ENCODE measurements at places on chromosomes 7 and 10.

DNA sequence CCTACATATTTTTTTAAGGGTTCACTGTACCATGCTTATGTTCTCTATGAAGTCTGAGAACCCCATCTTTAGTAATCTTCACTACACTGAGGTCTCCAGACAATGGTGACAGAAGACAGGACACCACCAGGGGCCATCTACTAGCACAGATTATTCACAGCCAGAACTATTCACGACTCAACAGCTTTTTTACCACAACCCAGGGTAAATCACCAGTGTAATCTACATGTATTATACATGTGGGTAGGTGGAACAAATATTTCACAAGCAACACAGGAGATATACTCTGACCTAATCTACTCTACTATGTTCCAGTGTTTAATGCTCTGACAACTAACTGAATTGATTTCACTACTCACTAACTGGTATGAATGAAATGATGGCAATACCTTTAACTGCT, 136.1 kb downstream of the ELMO1 start:
- no peak for DNase-seq

- DNase-seq, result no peak
Measured at GRCh38 chr7:38675494-38676106, 44.4 kb upstream of the AMPH start.

GRCh38 chr7:12827920-12828319, 140.5 kb downstream of the ARL4A start:
- DNase-seq, result no peak

- peak; percentile 73 for DNase-seq
Measured at GRCh38 chr10:110460111-110460809, 37.4 kb upstream of the DUSP5 start.

- DNase-seq, result no peak
Measured at GRCh38 chr10:78774614-78774998, 294.2 kb upstream of the ZMIZ1 start.

- no peak for DNase-seq
Measured at GRCh38 chr10:127892743-127893142, at the start of gene CLRN3. Gene CLRN3, minus strand, starts transcription at chr10:127892941. Its CDS starts 157 bp downstream, at chr10:127892784.

- no peak for DNase-seq
Measured at GRCh38 chr10:72267381-72267780, 6.3 kb upstream of the DDIT4 start.

GRCh38 chr10:103839519-103839871, 15.9 kb downstream of the SH3PXD2A start:
- no peak for DNase-seq

DNA sequence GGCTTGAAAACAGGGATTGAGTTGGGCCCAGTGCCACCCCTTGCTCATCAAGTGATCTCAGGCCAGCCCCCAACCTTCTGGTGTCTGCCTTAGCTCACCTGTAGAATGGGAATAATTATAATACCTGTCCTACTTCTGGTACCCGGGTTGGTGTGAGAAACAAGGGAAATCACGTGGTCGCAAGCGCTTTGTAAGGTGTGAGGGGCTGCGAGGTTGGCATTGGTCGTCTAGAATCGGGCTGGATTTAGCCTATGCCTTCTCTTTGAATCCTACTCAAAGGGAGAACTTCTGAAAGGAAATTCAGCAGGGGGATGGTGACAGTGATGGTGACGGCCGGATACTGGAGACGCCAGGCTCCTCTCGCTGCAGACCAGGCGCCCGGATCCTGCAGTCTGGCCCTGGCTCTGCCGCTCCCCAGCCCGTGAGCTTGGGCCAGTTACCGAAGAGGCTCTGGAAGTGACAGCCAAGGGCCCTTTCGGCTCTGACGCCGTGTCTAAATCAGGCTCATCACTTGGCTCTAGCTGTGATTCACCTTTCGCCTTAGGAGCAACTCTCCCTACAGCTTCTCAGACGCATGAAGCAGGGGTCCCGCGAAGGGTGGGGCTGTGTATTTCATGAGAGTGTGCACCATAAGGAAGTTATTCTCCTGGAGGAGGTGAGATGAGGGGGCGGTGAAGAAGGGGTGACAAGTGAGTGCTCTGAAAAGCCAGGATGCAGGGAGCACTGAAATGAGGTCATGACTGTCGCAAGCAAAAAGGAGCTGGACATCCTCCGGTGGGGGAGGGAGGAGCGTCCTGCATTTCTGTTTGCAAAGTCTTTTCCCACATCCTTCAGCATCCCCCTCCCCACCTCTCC, 4.0 kb upstream of the CREB5 start:
- DNase-seq, result no peak

GRCh38 chr10:70119623-70120022, 13.0 kb downstream of the AIFM2 start:
- no peak for DNase-seq

GRCh38 chr7:63899691-63900393, 98.8 kb upstream of the ZNF722 start:
- DNase-seq, result no peak

GRCh38 chr10:80172896-80173295, 32.4 kb downstream of the ANXA11 start:
- no peak for DNase-seq

DNA sequence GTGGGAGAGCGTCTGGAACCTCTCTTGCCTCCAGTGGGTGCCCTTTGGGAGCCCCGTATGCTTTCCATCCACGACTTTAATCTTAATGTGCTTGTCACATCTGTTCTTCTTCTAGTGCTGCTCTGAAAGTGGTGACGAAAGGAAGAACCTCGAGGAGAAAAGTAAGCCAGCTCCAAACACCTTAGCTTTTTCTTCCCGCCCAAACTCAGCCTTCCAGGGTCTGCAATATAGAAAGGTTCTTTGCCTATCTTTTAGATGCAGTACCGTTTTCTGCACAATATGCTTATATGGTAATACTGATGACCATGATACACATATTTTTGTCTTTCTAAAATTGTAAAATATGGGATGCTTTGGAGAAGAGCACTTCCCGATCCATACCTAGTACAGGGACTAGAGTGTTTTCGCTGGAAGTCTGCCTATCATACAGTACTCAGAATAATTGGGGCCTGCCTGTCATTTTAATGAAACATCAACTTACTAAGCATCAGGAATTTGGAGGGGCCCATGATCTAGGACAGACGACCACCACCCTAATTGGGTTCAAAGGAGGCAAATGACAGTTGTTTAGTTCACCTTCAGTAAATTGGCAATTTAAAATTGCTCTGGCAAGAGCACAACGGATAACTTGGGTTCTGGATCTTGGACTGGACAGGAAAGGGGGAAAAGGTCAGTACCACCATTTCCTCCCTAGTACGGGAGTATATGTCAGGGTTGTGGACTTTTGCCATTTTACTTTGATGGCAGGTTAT, 884 bp downstream of the RINT1 start:
- no peak for DNase-seq

DNA sequence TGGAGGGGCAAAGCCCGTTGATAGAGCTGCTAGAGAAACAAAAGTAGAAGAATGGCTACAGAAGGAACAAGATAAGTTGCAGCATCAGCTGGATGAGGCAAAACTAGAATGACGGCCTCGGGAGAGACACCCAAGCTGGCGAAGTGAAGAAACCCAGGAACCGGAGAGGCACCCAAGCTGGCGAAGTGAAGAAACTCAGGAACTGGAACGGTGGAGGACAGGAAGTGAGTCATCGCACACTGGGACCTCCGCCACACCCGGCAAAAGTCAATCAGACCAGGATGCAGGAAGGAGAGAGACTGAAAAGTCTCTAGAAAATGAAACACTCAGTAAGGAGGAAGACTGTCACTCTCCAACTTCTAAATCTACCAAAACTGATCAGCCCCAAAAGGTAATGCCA, 133.0 kb upstream of the NEBL start:
- DNase-seq, result no peak

DNA sequence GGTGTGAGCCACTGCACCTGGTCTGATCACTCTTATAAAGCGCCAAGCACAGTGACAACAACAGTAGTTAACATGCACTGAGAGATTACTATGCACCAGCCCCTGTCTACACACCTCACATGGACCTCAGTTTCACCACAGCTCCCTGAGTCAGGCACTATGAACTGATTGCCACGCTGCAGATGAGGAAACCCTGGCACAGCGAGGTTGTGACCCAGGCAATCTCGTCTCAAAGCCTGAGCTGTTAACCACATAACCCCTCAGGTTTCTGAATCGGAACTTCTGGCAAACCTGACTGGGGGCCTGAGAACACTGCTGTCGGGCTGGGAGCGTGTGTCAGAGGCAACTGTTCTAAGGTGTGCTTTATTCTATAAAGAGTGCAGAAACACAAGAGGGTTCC, 150.8 kb downstream of the RNF216 start:
- peak; percentile 26 for DNase-seq

DNA sequence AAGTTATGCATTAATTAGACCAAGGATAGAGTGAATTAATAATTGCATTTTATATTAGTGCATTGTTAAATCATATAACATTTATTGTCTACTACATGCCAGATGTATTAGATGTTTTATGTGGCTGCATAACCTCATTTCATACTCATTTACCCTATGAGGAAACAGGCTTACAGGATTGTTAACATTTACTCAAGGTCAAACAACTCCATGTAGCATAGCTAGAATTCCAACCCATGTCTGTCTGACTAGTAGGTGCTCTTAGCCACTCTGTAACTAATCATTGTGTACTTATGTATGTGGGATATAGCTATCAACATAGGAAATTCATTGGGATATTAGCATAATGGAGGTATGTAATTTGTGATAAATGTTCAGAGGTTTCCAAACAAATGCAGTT, 46.3 kb downstream of the PHYHIPL start:
- DNase-seq, result no peak

GRCh38 chr7:129160161-129160905, 15.8 kb downstream of the TSPAN33 start:
- DNase-seq, result no peak

GRCh38 chr10:24695452-24695851, 28.2 kb downstream of the ARHGAP21 start:
- no peak for DNase-seq

- DNase-seq, result no peak
Measured at GRCh38 chr7:50436133-50436806, 13.9 kb downstream of the FIGNL1 start.

GRCh38 chr7:151251328-151251688, 2.8 kb upstream of the SMARCD3 start:
- no peak for DNase-seq

- no peak for DNase-seq
Measured at GRCh38 chr7:109449760-109450159, 880.1 kb downstream of the DNAJB9 start.

GRCh38 chr10:104931612-104932134, 290.6 kb downstream of the SORCS3 start:
- DNase-seq, result no peak

DNA sequence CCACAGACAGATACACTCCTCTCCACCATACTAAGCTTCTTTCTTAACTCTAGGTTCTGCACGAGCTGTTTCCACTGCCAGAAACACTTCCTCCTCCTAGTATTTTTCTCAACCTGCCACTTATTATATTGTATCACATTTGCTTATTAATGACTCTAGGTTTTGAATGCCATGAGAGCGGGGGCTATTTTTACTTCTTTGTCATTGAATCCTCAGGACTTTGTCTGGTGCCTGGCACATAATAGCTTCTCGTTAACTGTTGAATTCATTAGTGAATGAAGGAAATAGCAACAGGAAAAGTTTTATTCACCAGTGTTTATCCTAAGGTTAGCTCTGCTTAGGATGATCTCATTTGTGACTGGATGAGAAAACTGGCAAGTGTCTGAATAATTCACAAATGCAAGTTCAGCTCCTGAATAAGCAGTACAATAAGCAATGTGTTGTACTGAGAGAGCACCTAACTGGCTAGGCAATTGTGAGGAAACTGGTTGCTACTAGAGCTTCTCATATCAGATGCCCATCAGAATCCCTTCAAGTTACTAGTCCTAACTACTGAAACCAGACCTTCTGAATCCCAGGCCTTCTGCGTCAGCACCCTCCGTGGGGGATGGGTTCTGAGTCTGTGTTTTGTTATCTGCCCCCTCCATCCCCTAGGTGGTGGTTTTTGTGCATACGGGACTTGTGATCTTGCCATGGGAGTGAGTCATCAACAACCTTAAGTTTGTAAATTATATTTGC, 92.7 kb downstream of the LSMEM1 start:
- no peak for DNase-seq

- no peak for DNase-seq
Measured at GRCh38 chr10:18313626-18314025, 173.4 kb downstream of the CACNB2 start.

DNA sequence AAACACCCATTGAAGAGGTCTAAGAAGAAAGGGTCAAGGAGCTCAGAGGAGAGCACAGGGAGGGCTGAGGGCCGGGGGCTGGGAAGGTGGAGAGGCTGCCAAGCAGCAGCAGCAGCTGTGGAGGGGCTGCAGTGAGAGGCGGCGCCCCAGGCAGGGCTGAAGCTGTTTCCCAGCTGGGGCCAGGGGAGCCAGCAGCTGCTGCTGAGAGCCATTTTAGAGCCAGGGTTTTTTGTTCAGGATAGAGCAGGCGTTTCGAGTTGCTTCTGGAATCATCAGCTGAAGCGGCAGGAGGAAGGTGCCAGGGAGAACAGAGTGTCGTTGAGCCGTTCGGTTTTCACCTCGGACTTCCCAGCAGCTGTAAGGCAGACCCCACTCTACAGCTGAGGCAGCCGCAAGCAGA, 62.7 kb downstream of the LANCL2 start:
- DNase-seq, result no peak

GRCh38 chr7:114663502-114663901, 248.9 kb downstream of the FOXP2 start:
- DNase-seq, result no peak

GRCh38 chr7:157908006-157908782, 571.4 kb downstream of the DNAJB6 start:
- no peak for DNase-seq

- no peak for DNase-seq
Measured at GRCh38 chr7:72326365-72326764, 85.8 kb downstream of the CALN1 start.

DNA sequence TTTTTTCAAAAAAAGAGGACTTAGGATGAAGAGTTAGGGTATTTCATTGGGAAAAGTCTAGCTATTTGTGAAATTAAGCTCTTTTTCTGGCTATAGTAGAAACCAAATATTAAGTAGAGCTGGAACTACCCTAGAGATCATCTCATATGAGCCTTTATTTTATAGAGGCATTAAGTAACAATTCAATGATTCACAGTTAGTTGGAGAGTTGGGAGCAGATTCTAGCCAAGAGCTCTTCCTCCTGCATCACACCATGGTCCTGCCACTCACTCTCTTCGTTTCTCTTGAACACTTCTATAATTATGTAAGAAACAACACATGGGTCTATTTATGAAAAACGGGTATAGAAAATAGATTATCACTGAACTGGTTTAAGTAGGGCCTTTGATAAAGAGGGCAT, 76.1 kb upstream of the ANK3 start:
- no peak for DNase-seq

- DNase-seq, result no peak
Measured at GRCh38 chr10:17470246-17470645, 15.9 kb upstream of the ST8SIA6 start.

DNA sequence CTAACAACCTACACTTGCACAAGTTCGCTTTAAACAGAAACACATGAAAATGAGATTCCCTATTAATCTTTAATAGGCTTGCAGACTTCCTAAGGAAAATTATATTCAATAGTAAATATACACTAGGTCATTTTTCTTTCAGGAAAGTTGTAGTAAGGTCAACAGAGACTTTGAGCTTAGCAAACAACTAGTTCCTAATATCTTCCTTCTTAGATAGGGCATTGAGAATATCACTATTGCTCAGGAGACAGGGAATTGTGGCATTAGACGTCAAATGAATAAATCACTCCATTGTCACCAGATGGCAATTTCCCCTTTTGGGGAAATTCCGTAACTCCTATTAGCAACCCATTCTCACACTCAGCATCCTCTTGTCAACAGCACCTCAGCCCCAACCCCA, 164.9 kb downstream of the GFRA1 start:
- no peak for DNase-seq
